NCI-H2107 (cell line): ENCODE measurements at places on chromosomes 3 and 15.

- no peak for DNase-seq
Observed at GRCh38 chr3:133525435-133525834, 48.1 kb upstream of the CDV3 start.

DNA sequence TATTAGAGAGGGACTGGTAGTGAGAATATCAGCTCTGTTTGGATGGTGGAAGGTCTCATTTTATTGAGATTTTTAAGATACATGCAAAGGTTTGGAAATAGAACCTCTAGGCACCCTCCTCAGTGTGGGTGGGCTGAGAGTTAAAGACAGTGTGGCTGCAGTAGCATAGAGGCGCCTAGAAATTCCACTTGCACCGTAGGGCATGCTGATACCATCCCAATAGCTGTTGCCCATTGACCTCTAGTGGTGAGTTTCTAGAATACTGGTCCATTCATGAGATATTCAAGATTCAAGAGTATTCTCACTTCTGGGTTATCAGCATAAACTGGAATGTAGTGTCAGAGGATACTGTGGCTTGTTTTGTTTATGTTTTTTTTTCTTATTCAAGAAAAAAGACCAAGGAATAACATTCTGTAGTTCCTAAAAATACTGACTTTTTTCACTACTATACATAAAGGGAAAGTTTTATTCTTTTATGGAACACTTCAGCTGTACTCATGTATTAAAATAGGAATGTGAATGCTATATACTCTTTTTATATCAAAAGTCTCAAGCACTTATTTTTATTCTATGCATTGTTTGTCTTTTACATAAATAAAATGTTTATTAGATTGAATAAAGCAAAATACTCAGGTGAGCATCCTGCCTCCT is 87.2 kb downstream of the TGFBR2 start:
- no peak for DNase-seq

GRCh38 chr3:135191708-135192107 is 396.6 kb downstream of the EPHB1 start:
- no peak for DNase-seq

- DNase-seq: no peak
Observed at GRCh38 chr15:36109943-36110658, 469.3 kb upstream of the CDIN1 start.

- DNase-seq: no peak
Observed at GRCh38 chr3:25768851-25769250, 14.4 kb downstream of the NGLY1 start.

DNA sequence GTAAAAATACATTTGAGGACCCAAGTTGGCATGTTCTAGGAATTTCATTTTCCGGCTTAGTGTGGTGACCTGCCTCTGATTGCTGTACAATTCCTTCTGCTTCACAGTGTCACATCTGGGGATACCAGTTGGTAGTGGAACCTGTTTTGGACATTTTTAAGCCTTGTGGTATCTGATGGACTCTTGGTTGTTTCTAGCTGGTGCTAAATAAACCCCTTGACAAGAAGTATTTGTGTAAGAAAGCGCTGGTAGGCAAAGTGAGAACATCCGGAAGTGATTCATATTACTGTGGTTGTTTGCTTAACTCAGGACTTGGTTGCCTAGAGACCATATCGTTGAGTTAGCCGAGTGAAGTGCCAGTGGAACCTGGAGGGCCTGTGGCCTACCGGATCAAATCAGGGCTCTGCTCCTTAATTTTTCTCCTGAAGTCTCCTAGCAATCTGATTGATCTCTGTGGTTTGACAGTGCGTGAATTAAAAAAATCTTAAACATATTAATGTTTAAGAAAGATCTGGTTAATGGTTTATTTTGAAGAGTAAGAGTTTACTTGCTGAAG is 12.8 kb downstream of the IQGAP1 start:
- no peak for DNase-seq

DNA sequence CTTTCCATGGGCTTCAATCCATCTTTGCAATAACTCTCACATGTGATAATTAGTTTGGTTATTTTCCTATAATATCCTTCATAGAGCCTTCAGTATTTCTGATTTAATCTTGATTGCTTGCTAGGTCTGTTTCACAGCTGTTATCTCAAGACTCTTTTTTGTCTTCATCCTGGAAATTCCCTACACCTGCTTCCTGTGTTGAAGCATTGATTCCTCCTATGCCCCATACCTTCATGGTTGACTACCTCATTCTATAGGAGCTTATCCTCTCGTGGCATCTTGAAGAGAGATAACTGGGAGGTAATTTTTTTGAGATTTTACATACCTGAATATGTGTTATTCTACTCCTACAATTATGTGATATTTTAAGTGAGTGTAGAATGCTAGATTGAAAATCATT is 26.7 kb downstream of the PIK3CA start:
- no peak for DNase-seq

- peak; percentile 47 for DNase-seq
Observed at GRCh38 chr3:46359733-46360493, 6.0 kb downstream of the CCR2 start.

DNA sequence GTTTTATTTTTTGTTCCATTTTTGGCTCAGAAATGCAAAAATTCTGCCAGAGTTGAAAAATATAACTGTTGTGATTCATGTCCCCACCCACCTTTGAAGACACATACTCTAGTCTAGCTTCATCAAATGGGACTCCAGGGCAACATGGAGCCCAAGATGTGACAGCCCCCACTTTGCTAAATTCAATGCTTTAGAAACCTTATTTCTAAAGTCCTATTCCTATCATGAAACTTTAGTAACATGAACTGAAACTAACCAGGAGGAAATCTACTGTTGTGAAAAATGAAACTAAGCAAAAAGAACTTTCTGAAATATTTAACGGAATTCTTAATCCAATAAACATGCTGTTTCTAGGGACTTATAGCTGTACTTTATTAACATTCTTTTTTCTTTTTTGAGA is 20.3 kb downstream of the UBP1 start:
- DNase-seq: no peak

DNA sequence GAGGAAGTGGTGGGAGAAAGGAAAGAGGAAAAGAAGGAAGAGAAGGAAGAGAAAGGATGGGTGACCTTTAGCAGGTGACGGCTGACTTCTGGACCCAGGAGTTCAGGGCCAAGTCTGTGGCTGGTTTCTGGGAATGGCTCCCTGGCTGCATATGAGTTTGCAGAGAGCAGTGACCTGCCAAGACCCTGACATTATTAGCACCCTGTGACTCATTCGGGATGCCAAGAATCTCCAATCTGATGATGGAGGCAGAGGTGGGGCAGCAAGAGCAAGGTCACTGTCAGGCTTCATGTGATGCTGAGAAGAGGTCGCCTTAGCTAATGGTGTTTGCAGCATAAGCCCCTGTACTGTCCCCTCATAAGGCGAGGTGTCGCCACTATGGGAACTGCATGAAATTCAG is 42.6 kb downstream of the MYZAP start:
- DNase-seq: no peak

GRCh38 chr3:23430781-23431398 is 227.8 kb downstream of the UBE2E2 start:
- no peak for DNase-seq

DNA sequence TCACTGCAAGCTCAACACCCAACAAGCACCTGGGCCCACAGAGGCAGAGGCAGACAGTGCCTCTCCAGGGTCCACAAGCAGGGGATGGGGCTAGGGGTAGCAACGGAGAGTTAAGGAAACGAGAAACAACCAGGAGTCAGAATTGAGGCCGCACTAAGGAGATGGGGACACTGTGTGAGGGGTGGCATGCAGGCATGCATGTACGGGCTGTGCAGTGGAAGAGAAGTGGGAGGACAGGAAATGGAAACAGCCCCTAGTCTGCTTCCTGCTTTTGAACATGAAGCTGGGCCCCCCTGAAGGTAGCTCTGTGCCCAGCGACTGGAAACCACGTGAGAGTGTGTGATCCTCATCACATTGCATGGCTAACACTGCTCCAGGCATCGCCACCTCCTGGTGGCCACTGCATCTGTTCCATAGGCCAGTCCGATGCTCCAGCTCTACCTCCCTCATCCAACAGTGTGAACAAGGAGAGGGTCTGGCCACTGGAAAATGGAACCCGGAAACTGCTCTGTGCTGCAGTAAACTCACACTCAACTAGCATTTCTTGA is 44.0 kb downstream of the XXYLT1 start:
- no peak for DNase-seq

DNA sequence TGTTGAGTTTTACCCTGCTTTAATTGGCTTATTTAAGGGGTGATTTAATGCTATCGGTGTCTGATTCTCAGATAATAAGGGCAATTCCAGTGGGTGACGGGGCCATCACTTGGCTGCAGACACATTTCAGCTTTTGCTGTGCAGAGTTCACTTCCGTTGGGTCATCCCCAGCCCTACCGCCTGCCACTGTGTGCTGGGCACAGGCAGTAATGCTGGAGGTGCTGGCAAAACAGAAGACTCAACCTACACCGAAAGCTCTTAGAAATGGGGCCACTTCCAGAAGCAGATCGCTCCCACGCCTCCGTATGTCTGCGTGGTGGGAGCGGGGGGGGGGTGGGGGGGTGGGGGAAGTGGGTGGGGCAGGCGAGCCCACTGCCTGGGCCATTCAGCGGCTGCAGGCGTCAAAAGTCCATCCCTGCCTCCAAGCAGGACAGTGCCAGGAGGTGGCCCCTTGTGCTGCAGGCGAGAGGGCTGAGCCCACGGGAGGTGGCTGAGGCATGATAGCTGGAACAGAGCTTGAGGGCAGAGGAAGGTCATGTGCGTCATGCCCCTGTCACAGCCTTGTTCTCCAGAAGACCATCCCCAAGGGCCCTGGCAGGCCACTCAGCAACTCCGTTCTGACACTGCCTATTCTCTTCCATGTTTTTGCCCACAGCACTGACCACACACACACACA is 128.3 kb downstream of the ATP10A start:
- no peak for DNase-seq

- DNase-seq: no peak
Observed at GRCh38 chr3:149654188-149654601, 3.6 kb downstream of the WWTR1 start.

DNA sequence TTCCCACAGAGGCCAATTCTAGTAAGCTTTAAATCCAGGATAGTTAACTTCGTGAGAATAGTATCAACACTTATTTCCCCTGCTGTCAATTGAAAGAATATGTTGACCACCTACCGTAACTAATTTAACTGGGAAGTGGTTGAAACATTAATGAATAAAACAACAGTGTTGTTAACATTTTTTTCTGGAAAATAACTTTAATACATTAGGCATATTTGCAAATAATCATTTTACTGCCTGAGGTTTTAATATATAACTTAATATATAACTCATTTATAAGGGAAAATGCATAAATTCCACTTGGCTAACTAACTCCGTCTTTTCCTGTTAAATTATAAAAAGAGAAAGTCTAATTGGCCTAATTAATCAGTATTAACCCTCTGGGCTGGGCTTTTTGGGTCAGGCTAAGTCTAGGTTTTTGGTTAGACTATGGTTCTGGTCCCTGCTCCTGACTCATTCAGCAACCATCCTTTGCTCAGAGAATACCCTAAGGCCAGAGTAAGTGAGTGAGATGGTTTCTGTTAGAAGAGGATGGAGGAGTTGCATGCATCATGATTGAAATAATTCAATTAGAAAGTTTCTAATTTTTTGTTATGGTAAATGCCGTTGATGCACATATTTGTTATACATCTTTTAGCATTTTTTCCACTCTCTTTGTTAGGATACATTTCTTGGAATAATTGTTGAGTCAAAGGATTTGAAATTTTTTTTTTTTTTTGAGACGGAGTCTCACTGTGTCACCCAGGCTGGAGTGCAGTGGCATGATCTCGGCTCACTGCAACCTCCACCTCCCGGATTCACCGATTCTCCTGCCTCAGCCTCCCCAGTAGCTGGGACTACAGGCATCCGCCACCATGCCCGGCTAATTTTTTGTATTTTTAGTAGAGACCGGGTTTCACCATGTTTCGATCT is 10.8 kb upstream of the SKIL start:
- no peak for DNase-seq

DNA sequence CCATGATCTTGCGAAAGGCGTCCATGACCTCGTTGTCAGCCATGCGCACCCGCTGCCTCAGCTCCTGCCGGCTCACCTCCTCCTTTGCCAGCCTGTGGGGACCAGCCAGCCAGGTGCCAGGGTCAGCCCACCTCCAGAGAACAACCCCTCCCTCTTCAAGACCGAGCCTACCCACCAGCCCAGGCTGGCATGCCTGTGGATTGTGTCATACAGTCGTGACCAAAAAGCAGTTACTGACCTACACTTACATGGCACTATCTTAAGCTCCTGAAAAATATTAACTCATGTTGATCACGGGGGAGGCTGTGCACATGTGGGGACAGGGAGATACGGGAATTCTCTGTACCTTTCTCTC is 10.7 kb upstream of the CAMK1 start:
- no peak for DNase-seq

DNA sequence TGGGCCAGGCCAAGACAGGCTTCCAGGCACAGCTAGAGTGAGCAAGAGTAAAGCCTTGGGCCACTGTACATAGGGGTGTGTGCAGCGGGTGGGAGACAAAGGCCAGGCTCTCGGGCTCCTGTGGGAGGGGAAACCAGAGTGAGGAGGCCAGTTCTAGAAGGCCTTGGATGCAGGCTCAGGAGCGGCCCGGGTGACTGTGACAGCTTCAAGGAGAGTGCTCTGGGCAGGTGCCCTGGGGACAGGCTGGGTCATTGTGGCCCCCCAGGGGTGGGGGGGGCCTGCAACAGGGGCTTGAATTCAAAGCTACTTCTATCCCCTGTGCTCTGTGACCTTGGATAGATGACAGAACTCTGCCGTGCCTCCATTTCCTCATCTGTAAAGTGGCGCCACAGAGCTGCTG is 109.2 kb downstream of the DNAJB8 start:
- no peak for DNase-seq

- DNase-seq: no peak
Observed at GRCh38 chr3:37897763-37898162, 36.1 kb downstream of the CTDSPL start.

DNA sequence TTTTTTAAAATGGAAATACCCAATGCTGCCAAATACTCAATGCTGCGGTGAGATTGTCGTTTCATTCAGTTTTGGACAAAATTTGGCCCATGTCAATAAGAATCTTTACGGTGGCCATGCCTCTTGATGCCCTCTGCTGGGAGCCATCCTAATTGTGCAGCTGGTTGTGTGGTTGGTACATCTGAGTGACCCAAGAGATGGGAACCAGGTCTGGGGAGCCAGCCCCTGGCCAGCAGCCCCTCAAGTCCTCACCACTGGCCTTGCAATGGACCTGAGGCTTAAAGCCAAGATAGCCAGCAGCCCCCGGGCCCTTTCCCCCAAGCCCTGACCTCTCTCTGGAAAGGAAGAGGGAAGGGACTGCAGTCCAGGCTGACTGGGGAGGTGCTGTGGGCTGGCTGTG is 36.4 kb upstream of the ESYT3 start:
- no peak for DNase-seq

DNA sequence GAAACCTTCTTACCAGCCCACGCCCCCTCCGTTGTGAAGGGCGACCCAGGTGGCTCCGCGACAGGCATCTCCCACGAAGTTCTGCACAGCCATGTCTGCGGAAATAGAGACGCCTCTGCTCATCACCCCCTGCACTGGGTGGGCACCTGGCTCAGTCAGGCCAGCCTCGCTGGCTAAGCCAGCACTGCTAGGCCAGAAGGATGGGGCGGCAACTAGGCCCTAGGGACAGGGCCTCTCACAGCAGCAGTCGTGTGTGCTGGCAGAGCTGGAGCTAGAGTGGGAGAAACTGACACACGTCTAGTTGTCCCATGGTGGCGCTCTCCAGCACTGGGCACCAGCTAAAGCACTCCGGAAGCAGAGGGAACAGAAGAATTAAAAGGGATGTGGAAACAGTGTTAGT is 12.5 kb upstream of the ZXDC start:
- no peak for DNase-seq

- no peak for DNase-seq
Observed at GRCh38 chr3:195762611-195763010, 41.8 kb downstream of the MUC20 start.

- no peak for DNase-seq
Observed at GRCh38 chr3:4401441-4401840, 65.6 kb downstream of the SUMF1 start.
